AG04450 (cell line): ENCODE measurements at places on chromosomes 3 and 15.

GRCh38 chr3:28042707-28043106, 198.7 kb upstream of the CMC1 start:
- DNase-seq, result no peak

DNA sequence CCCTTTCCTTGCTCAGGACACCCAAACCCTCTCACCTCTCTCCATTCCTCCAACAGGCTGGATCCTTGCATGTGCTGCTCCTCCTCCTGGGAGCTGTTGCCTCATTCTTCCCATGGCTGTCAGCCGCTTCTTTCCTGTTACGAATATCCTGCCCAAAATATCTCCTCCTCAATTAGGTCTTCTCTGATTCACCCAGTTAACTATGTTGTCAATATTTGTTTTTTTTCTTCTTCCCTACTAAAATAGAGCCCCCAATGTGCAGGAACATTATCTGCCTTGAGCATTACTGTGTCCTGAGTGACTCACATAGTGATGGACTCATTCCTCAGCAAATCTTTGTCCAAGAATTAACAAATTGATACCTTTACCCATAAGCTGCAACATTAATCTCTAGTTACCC, 357.2 kb downstream of the CLSTN2 start:
- DNase-seq, result no peak

DNA sequence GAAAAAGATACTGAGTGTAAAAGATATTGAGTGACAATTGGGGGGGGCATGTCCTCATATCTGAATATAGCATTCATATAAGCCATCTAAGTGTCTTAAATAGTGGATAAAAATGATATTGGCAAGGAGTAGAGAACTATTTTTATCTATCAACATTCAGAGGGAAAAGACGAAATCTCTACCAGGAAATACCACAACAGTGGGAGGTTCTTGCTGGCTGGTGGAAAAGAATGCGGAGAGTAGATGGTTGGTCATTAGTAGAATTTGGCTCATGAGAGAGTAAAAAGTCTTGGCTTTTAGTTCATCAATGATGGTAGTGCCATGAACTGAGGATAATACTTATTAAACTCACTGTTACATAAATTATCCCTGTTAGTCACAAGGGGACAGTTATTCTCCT, 4.8 kb upstream of the TCF12 start:
- DNase-seq, result no peak

DNA sequence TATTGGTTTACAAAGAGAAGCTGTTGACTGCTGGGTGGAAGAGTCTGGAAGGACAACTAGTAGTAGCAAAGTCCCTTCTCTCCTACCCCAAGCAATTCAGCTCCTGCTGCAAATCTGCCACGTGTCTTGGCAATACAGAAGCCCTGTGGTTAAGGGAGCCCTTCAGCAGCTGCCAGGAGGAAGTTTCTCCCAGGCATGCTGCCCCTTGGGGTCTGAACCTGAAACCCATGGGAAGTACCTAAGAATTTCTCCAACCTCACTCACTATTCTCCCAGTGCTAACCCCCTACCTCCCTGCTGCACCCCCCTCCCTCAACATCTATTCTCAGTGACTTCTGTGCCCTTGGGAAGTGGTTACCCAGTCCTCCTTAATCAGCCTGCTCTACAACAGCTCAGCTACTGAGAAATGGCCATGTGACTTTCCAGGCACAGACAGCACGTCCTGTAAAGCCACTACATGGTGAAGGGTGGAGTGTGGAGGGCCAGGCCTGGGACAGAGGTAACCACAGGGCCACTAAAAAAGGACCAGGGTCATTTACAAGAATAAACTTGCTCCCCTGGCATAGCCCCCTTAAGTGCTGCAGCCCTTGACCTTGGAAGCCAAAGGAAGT, 316.6 kb downstream of the NTRK3 start:
- DNase-seq, result no peak

- no peak for DNase-seq
Measured at GRCh38 chr3:193882091-193882490, 253.9 kb upstream of the HES1 start.

DNA sequence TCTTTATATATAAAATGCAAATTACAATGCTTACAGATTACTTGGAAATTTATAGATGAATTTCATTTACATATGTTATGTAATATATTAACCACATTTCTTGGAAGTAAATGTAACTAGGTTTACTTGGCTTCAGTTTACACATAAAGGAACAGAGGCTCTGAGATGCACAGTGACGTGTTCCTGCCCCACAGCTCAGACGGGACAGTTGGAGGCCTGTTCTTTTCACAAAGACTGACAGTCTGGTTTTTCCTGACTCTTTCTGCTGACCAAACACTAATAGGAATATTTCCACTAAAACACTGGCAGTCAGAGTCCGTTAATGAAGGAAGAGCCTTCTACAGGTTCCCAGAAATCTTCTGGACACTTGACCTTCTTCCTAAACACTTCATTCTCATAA, 336.1 kb downstream of the MFSD1 start:
- DNase-seq, result no peak

DNA sequence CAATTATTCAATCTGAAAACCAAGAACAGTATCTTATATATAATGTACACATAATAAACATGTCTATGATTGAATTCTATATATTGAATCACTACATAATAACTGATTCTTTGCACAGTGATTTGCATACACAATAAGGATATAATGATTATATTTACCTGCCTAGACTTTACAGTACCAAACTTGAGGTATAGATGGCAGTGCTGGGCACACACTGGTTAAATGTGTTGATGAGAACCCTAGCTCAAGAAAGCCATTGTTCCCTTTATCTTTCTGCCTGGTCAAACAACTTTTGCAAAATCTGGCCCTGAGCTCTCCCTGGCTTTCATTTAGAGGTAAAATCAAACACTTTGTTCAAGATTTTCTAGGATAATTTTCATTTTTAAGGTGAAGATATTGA, 697.7 kb downstream of the TUSC7 start:
- no peak for DNase-seq
